ENCODE measurements at places on chromosomes 1 and 21.

GRCh38 chr1:51488372-51489050, 30.6 kb downstream of the EPS15 start:
- DNase-seq, result no peak

DNA sequence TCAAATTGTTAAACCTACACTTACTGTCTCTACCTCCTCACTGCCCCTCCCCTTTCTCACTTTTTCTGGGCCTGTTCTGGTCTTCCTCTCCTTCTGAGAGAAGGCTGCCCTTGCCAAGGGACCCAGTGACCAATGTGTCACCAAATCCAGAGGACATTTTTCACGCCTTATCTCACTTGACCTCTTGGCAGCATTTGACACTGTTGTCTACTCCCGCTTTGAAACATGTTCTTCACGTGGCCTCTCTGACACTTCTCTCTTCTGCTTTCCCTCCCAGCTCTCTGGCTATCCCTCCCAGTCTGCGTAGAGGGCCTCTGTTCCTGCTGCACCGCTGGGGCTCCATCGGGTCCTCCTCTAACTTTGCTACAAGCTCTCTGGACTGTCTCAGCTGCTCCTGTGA, 25.3 kb downstream of the KCNQ4 start:
- no peak for DNase-seq

GRCh38 chr1:25814549-25815087, 5.1 kb upstream of the MTFR1L start:
- no peak for DNase-seq

DNA sequence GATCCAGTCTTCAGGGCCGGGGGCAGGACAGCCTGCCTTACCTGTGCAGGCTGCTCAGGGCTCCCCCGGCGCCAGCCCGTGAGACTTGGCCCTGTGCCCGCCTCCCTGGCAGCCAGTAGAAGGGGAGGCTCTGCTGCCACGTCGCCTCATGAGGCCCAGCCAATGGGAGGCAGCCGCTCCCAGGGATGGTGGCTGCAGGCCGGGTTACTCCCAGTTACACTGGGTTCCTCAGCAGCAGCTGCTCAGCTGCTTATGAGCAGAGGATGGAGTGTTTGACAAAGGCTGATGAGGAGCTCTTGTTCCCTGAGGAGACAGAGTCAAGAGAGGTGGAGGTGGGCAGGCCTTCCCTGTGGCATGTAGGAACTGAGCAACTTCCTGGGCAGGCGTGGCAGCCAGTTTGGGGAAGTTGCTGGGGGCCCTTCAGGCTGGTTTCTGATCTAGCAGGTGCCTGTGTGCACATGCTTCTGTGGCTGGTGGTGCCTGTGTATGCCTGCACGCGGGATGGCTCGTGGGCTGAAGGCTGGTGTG, 5.5 kb downstream of the MFSD2A start:
- DNase-seq, result peak; percentile 79

GRCh38 chr1:40760984-40761383, 22.6 kb upstream of the KCNQ4 start:
- no peak for DNase-seq

GRCh38 chr1:183689762-183690204, 36.7 kb upstream of the APOBEC4 start:
- no peak for DNase-seq

GRCh38 chr1:93600663-93601062, 81.0 kb downstream of the BCAR3 start:
- DNase-seq, result no peak

DNA sequence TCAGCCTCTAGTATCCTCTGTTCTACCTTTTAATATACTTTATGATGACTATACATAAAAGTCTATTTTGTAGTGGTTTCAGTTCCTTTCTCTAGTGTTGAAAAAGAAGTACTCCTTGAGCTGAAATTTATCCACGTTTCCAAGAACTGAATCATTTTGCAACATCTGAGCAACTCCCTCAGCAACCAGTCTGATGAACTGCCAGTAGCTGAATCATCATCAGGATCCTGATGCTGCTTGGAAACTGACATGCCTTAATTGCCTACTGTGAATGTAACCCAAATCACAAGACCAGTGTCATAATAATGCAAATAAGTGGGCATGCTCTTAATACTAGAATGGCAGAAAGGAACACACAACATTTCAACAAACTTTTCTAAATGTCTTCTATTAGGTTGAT, 103.3 kb downstream of the CYYR1 start:
- no peak for DNase-seq

DNA sequence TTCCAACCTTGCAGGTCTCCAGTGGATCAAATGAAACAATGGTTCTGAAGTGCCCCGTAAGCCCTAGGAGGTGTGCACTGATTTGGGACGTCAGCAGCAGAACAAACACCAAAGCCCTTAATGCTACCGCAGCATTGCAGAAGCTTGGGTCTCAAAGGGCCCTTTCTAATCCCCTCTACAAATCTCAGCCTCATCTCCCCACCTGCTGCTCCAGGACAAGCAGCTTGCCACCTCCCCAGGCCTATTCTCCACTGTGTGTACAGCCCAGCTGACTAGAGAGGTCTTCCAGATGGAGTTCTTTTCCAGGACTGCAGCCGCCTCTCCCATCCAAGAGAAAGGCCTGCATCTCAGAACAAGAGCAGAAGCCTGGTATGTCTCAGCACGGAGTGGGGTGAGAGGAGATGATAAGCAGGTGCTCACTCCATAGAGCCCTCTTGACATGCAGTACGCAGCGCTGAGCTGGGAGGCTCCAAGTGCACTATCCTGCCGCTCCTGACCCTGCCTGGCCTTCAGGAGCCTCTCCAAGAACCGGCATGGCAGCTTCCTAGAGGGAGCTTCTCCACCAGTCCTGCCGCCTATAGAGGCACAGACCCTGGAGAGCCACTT, 46.3 kb downstream of the MRPL37 start:
- DNase-seq, result no peak

GRCh38 chr1:211564084-211564483, 14.9 kb downstream of the SLC30A1 start:
- DNase-seq, result no peak

DNA sequence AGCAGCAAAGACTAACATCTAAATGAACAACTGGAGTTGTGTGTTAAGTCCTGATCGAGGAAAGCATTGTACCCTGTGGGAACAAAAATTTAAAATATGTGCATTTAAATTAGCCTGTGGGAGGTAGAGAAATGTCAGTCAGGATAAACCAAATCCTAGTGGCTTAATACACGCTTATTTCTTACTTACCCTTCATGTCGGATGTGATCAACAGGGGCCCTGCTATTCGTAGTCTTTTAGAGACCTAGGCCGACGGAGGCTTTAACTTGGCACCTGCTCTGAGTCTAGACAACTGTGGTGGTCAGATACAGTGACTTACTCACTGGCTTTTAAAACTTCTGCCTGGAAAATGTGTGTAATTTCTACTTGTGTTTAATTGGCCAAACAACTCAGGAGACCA, 10.2 kb downstream of the GSTM3 start:
- DNase-seq, result no peak

DNA sequence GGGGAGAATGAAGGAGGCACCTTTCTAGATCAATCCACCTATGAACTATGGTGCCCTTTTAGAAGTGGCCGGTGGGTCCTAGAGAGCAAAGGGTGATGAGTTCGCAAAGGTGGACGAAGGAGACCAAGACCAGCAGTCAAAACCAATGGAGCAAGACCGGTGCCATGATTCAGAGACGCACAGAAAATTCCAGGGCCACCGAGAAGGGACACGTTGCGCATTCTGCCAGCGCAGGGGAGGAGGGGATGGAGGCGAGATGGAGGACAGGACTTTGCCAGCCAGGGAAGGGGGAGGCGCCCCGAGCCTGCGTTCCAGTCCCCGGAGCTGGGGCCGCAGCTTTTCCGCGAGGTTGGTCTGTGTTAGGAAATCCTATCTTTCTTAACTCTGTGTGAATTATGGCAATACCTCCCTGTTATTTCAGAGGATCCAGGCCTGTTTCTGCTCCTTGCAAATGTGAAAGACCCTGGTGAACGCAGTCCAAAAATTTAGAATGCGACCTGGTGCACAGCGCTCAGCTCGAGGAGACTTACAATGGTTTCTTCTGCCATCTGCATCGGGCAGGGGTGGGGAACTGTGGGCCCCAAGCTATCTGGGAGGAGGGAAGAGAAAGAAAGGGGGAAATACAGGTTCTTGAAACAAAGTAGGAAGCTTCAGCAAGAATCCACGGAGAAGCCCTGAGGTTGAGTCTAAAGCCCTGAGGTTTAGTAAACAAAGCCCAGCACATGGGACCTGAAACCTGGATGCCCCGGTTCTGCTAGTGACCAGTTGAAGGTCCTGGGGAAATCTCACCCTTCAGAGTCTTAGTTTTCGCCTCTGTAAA, 129.4 kb downstream of the MRPS6 start:
- no peak for DNase-seq

DNA sequence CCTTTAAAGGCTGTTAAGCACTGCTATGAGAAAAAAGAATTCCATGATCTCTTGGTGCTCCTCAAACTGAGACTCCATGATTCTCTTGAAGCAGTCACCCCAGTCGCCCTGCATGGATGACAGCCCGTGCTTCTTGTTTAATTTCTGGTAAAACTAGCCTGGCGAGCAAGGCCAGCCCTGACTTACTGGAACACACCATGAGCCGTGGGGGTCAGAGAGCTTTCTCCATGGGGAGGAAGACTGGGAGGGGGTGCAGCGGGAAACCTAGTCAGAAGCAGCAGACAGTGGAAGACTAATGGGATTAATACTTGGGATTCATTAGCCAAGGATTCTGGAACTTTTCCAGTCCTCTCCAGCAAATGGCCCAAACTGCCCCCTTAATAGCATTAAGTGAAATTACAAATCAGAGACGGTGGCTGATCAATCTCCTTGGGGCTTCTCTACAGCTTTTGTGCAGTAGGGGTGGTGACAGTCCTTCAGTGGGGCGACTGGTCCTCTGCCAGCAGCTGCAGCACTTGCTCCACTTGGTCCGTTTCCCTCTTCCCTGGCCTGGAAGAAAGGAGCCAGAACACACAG, 57.2 kb upstream of the LRRN2 start:
- DNase-seq, result no peak

DNA sequence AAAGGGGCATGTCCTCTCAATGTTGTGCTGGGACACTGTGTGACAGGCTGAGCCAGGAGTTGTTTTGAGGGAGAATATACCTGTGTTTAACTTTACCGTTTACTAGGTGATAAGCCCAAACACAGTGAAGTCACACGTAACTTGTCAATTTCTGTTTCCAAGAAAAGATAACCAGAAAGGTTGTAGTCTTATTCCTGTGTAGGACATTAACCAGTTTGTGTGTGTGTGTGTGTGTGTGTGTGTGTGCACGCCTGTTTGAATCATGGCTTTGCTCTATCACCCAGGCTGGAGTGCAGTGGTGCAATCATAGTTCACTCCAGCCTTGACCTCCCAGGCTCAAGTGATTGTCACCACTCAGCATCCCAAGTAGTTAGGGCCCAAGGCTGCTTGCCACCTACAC, 83.6 kb downstream of the MRPS6 start:
- DNase-seq, result no peak

DNA sequence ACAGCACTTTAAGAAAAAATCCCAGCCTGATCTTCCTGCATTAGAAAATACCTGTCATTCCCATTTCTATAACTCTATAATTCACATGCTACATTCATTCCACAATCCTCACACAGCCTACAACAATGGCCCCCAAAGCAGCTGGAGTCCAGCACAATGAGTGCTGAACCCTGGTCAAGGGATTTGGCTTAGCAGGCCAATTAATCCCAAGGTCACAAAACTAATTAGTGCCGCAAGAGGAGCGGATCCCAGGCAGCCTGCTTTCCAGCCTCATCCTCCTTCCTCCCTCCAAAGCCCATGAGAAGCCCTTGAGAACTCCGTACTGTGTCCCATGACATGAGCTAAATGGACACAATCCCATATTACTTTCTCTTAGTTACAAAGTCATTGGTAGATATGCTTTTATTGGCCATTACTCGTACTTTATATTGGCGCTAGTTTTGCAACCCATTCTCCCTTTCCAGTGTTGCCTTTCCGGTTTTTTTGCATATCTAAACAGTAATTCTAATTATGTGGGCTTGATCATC, 94.8 kb downstream of the DAB1 start:
- no peak for DNase-seq

DNA sequence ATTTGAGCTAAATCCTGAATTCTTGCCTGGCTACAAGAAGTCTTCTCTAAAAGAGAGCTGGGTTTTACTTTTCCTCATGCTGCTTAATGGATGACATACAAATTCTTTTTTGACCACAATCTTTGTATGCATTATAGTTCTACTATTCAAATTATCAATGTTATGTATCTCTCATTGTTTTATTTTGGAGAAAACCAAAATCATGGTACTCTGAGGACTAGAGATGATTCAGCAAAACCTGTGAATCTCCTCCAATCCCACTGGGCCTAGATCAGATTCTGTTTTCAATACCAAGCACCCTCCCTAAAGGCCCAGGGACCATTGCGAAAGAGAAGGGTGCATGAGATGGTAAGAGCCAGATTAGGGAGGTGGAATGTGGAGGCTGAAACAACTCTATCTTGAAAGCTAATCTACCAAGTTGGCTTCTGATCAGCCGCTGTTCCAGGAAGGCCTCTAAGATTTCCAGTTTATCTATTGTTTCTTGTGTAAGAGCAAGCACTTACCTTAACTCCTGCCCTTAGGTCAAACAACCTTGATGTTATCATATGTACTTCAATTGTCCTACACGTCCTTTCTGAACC, 547.2 kb downstream of the PLPP3 start:
- no peak for DNase-seq

DNA sequence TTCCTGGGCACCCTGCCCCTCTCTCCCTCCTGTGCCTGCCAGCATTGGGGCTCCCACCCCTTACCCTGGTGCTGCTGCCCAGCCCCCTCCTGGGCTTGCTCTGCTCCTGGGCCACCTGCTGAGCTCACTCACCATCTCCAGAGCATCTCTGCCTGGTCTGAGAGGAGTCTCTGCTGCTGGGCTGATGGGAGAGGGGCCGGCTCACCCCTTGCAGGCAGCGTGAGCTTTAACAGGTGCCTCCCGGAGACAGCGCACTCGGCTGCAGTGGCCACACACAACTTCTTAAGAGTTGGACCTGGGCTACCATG, 721.7 kb downstream of the MATN1 start:
- DNase-seq, result no peak

DNA sequence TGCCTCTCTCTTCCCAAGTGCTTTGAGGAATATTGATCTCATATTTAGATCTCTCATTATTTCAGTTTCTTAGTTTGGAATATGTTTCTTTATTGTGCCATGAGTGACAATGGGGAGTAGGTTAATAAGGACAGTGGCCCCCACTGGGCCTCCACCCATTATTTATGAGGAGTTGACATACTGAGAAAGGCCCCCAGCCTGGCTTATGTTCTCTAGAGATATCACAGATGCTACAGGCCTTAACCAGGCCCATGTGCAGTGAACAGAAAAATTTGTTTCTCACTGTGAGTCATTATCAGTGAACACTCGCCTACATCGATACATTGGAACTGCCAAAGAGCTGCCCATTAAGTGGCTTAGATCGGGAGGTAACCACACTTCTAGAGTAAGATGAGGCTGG, 35.7 kb upstream of the SYT6 start:
- no peak for DNase-seq

GRCh38 chr1:66978201-66978600, 53.4 kb downstream of the MIER1 start:
- no peak for DNase-seq

Measured in NCI-H1436 treated with DMSO at 0.1 percent for 48 hours (cell line).